ENCODE measurements at places on chromosomes 6 and 20.

- no peak for DNase-seq
These were observed 102.7 kb upstream of the QKI start for GRCh38 chr6:163311830-163312229.

GRCh38 chr6:125596020-125596419 lies 153.4 kb upstream of the HEY2 start:
- no peak for DNase-seq

DNA sequence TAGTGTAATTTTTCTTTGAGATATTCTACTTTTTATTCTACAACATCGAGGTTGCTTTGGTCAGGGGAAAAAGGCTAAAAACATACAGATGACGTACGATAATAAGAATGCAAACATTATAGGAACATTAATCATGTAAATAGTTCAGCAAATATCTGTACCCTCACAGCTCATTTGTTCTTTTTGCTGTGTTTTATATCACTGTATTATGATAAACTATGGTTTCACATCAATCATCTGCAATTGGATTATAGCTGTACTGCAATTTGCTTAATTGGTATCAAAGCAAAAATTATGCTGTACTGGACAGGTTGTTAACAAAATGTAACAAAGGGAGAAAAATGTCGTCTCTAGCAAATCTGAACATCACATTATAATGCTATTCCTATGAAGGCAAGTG lies 597.1 kb downstream of the EPHA7 start:
- DNase-seq = no peak

DNA sequence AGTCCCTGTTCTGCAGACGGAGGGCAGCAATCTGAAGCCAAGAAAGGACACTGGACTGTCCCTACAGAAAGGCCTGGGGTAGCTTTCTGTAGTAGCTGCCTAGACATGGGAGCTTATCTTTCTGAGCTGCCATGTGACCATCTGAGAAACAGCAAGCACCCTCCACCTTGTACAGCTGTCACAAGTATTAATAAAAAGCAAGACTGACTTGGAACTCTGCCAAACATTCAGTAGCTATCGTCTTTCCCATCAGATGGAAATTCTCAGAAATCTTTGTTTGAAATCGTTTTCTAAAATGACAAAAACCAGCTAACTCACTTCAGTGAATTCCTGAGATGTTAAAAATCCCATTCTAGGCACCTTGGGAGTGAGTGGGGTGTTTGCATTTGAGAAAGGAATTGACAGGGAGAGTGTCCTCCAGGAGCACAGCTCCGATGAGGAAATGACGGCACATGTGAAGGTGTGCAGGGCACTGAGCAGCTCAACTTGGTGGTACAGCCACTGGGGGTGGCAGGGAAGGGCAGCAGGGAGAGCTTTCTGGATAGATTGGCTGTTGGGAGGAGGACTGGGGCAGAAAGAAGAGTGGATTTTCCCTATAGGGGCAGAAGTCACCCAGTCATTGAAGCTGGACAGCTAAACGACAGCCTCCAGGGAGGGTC lies 24.5 kb downstream of the ACSS1 start:
- no peak for DNase-seq

DNA sequence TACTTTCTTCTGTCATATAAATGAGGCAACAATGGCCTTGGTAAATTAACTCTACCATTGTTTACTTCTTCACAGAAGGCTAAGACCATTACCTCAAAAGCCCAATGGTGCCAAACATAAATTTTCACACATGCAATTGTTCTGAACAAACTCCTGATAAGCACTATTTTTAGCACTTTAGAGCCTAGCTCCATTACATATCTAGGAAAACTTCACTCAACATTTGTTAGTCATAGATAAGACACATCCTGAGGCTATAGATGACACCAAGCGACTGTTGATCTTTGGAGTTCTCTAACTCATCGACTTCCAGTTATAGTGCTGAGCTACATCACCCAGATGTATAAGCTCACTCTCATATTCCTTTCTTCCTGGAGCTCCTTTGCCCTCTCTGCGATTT lies 245.9 kb downstream of the EYS start:
- DNase-seq = no peak

DNA sequence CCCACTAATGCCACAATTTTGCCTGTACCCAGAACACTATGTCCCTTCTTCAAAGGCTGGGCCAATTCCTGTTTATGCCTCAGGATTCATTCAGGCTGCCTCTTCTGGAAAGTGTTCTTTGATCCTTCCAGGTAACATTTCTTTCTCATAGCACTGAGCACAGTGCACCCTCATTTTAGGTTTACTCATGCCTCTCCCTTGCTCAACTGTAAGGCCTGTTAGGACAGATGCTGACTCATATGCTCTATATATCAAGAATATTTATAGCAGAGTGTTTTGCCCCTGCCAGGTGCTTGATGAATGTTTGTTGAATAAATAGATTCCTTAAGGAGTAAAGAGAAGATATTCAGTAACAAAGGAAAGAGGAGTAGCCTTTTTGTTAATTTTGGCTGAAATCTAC lies 263.9 kb downstream of the PHF3 start:
- no peak for DNase-seq
